ENCODE measurements at places on chromosomes 2 and 18.

GRCh38 chr18:75538727-75539126, 111.2 kb upstream of the SMIM21 start:
- no peak for DNase-seq

DNA sequence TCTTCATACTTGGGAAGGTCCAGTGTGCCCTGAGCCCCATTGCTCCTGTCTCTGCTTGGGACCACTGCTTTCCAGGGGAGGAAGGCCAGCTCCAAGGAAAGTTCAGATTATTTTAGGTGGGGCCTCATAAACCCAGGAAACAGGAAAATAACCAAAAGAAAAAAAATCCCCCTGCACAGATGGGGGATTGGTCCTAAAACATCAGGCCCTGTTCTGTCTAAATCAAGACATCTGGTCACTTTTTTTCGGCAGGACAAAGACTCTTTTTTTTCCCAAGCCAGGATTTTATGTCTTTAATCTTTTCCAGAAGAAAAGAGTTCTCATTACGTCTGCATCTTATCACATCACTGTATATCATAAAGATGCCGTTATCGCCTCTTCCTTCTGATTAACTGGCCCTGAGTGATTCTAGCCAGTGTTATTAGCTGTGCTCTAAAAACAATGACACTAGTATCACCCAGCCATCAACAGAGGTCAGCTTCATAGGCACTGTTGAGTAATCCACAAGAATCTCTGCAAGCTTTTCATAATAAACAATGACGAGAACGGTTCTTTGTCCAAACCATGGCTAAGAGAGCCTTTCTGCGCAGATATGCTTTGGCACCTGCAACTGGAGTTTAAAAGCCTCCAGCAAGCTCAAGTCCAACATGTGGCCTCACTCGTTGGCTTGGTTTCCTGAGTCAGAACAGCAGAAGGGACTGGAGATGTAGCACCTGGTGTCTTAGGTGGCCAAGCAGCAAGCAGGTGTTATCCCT, 138.2 kb downstream of the VAPA start:
- no peak for DNase-seq

DNA sequence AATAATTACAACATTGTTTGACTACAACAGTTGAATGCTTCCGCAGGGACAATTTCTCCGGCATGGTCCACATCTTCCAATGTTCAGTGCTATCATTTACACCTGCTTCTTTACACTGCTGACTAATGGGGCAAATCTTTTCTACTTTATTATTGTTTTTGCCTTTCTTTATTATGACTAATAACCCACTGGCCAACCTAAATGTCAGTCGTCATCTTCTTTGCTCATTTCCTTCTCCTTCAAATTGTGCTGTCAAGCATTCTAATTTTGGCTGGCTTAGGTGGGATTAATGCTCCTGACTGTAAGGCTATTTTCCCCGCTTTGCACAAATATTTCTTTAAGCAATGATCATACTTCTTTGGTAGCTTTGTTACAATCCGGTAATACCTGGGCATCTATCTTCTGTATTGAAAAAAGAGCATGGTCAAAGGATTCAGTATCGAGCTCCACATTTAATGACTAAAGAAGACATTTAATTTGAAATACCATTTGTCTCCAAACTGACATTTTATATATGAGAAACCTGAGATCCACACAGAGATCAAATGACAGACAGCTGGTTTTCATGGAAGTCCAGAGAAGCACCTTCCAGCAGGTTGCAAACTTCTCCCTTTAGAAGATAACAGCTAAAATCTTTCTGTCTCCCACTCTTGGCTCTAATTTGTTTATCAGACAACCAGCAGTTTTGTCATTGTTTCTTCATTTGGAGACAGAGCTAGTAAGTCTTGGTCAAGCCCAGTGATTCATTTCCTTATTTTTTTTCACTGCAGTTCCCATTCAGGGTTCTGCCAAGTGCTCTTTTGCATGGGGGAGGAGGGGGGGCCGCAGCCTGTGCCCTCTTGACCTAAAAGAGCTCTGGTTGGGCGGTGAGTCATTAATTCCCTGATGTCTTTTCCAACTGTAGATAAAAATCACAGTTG, 132.9 kb downstream of the SOCS6 start:
- no peak for DNase-seq

GRCh38 chr2:200378652-200379290, 72.3 kb downstream of the SPATS2L start:
- DNase-seq = no peak

- no peak for DNase-seq
Observed at GRCh38 chr2:2735041-2735440, 404.0 kb upstream of the MYT1L start.

DNA sequence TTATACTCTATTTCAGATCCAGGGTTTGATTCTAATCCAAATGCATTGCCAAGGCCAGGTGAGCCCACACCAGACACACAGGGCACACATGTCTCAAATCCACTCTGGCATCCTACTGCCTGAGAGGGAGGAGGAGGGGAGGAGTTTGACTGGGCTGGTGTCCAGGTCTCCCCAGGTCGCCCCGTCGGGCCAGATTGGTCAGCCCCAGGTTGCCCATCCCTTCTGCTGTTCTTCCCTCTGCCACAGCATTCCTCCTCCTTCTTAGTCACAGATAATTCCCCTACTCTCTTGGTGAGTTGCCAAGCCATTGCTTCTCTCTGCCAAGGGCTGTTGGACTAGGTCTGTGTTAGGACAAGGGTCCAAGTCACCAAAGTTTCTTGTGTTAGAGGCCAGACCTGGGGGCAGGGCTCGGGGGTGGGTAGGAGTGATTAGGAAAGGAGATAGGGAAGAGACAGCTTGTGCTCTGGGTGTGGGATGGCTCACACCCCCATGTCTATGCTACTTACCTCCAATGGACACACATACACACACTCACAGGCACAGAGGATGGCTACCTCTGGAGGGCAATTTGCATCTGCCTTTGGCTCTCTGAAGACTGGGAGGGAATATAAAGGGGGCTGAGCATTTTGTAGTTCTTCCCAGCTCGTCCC, 2.5 kb upstream of the EGR4 start:
- no peak for DNase-seq

DNA sequence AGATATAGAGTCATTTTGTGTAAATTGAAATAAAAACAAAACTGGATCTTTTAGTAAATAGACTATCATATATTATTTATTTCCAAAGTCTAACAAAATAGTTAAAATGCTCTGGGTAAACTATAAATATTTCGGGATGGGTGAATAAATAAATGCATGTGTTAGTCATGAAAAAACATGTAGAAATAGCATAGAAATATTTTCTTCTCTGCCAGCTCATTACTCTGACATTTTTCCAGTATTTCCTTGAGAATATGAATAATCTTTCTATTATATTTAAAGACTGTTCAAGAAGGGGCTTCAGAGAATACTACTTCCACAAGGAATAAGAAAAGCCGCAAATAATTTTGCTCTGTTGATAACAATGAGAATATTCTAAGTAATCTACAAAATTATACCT, 880.4 kb downstream of the TRIB2 start:
- DNase-seq = no peak

DNA sequence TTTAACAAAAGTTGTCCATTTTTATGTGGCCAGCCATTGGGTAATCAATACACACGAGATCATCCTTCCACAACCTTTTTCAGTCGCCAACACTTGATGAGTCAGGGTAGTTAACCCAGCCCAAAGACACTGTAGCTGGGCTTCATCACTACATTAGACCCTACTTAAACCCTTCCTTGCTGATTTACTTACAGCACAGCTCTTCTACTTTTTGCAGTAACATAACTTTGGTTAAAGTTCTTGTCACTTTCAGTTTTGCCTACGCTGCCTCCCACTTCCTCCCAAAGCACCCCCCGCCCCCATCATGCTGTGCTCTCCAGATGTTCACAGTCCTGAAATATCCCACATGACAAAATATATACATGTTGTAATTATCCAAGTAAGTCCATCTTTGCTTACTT, 103.6 kb downstream of the CDK15 start:
- DNase-seq = no peak

- DNase-seq = no peak
Observed at GRCh38 chr18:8858888-8859511, 153.6 kb downstream of the MTCL1 start.

GRCh38 chr2:56314796-56315195, 131.0 kb downstream of the CCDC85A start:
- DNase-seq = no peak

DNA sequence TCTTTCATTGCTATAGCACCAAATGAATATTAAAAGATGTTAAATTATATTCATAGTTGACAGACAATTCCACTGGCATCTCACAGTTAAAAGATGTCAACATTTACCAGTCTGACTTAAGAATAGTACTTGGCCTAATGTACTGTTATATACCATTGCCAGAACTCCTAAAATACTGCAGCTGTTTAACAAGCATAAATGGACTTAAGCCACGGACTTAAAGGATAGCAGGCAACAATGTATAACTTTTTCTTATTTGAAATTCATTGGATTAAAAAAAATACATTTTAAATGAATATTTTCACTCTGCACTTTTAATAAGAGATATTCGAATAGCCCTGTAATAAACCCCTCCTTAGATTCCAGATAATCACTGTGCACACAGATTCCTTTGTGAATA, 3.8 kb downstream of the TCF4 start:
- no peak for DNase-seq

- DNase-seq = no peak
Observed at GRCh38 chr2:9137379-9138150, 69.0 kb upstream of the ASAP2 start.

DNA sequence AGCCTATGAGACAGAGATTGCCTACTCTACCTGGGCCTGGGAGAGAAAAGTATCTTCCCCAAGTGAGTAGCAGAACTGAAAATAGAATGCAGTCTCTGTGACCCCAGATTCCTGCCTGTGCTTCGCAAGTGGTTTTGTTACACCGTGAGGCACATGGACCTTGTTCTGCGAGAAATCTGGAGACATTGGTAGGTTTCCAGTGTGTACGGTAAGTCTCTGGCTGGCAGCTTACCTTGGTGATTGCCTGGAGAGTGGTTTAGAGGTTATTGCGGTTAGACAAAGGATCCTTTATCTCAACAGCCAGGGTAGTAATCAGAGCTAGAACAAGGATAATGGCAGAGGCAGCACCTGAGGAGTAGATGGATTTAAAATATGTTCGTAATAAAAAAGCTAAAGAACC, 606.0 kb upstream of the GCFC2 start:
- no peak for DNase-seq

- DNase-seq = no peak
Observed at GRCh38 chr2:128455721-128456050, 137.0 kb upstream of the HS6ST1 start.

DNA sequence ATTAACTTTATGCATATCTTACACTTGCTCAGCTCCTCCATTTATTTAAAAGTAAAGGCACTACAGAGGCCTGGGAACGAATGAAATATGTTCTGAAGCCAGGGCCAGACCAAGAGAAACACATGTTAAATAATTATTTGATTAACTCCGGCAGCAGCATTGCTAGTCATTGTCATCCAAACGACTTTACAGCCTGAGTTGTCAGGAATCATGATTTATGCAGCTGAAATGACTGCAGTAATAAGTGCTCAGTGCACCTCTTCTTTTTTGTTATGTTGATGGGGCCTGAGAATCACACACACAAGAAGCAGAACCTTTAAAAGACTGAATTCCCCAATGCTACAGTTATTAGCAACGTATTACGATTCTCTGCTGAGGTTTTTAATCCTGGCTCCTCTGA, 58.9 kb downstream of the EPHA4 start:
- no peak for DNase-seq

- DNase-seq = no peak
Observed at GRCh38 chr2:188898261-188898660, 75.9 kb upstream of the COL3A1 start.

- no peak for DNase-seq
Observed at GRCh38 chr2:231613331-231613662, 20.6 kb downstream of the TEX44 start.

Data from stimulated activated CD8-positive, alpha-beta memory T cell treated with anti-CD3 and anti-CD28 coated beads, Interleukin-4, amount 100 ng/mL, for 4 hours (primary cell).